KG1 (cell line): ENCODE measurements at places on chromosomes 7 and 10.

DNA sequence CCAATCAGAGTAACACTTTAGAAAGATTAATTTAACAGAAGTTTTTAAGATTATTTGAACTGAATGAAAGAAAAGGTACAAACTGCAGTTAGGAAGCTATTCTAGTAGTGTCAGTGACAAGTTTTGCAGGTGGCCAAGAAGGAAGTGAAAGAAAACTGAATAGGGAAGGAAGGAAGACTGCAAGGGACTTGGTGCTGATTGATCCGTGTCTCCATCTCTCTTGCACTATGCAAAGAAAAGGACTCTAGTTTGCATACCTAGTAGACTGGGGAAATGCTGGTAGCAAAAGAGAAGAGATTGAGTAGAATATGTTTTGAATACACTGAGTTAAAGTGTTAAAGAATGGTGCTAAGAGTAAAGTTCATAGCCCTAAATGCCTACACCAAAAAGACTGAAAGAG lies 33.0 kb downstream of the OR6V1 start:
- no peak for DNase-seq

GRCh38 chr7:135978624-135979023 lies 1.5 kb upstream of the MTPN start:
- no peak for DNase-seq

- no peak for DNase-seq
Observed at GRCh38 chr7:4631380-4632179, 50.5 kb upstream of the FOXK1 start.

DNA sequence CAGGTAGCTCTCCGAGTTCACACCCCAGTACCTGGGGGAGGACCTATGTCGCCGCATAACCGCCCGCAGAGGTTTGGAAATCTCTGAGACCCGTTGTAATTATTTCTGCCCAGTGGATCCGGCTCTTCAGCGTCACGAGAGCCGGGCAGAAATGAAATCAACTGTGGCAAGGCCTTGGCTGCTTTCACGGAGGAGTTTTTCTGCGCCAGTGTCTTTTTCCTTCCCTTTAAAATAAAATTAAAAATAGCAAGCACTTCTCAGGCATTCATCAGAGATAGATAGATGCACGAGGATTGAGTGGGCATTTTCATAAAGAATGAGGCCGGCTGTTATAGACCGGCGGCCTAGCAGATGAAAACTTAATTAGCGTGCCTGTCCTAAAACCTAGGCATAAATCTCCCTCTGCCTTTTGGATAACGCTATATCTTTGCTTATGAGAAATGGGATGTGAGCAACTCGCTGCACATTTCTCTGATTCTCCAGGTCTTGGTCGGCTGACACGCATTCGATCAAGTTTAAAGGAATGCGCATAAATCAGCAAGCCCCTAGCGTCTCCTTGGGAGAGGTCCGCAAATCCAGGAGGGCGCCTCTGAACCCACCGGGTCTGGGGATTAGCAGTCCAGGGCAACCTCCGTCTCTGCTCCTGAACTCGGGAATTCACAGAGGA lies 6.4 kb downstream of the HOXA13 start:
- DNase-seq: no peak

DNA sequence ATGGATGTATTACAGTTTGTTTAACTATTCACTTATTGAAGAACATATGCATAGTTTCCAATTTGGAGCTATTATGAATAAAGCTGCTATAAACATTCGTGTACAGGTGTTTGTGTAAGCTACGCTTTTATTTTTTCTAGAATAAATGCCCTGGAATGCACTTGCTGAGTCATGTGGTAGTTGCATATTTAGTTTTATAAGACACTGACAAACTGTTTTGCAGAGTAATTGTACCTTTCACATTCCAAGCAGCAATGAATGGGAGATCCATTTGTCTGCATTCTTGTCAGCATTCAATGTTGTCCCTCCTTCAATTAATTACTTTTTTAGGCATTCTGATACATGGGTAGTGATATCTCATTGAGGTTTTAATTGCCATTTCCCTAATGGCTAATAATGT lies 373.6 kb upstream of the GHITM start:
- no peak for DNase-seq

- DNase-seq: no peak
Observed at GRCh38 chr10:98391578-98391991, 23.4 kb downstream of the PYROXD2 start.

DNA sequence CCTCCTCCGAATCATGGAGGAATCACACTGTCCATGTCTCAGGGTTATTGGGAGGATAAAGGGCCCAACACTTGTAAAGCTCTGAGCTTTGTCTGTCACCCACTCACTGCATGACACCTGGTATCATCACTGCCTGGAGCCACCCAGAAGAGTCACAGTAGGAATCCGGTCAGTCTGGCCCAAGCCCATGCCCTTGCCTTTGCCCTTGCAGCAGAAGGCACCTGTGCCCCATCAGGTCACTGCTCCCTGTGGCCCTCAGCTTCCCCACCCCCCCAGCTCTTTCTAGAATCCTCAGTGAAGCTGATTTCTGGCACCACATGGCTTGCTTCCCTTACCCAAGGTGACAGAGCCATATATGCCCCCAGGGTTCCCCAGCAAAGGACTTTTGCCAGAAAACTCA lies 14.4 kb downstream of the LDB3 start:
- DNase-seq: no peak

DNA sequence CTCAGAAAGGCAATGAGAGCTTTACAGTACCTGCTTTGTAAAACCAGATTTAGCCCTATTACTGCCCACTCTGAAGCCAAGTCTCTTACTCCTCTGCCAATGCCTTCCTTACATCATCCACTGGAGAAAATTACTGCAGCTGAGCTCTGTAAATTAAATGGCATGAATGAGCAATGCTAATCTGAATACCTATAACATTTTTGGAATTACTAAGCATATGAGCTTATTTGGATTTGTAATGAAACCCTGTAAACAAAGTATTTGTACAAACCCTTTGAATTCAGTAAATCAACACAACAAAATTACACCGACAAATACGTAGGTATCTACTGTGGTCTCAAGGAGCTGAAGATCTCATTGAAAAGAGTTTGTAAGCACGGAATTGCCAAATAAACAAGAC lies 12.1 kb upstream of the CCNY start:
- DNase-seq: no peak

DNA sequence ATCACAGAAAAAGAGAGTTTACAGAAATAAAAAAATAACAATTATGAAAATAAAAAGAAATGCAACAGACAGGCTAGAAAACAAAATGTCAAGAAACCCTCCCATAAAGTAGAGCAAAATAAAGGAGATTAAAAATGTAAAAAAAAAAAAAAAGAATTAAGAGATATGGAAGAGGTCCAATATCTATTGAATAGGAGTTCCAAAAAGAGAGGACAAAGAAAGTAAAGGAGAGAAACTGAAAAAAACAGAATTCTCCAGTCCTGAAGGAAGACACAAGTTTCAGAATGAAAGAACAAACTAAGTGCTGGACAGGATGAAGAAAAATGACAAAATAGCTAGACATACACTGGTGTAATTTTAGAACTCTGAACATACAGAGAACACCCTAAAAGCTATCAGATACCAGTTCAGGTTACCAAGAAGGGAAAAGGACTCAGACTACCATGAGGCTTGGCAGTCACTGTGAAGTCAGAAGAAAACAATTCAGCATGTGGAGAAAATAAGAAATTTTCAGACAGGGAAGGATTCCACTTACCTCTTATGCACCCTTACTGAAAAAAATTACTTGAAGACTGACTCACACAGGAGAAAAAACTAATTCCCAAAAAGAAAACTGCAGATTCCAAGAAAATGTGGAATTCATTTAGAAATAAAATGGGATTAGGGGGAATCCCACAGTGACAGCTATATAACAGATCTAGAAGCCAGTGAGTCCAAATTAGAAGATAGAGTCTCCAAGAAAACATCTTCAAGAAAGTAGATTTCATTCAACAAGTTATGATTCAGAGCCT lies 40.4 kb upstream of the ABLIM1 start:
- no peak for DNase-seq

DNA sequence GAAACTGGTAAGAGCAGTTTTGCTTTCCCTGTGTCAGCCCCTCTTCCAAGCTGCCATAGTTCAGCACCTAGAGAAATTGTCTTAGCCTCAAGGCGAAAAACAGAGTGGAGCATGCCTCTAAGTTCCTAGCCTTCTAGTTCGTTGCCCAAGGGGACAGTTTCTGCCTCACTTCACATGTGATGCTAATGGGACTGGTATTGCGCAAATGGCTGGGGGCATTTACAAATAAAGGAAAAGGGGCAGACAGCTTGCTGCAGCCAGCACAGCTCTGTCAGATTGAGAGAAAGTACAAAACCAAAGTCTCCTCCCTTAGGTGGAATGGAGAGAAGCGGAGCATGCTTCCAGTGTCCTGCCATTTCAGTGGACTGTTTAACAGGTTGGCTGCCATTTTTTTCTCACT lies 567.7 kb downstream of the ETV1 start:
- DNase-seq: no peak

- DNase-seq: no peak
Observed at GRCh38 chr7:124922200-124922599, 7.4 kb downstream of the POT1 start.

DNA sequence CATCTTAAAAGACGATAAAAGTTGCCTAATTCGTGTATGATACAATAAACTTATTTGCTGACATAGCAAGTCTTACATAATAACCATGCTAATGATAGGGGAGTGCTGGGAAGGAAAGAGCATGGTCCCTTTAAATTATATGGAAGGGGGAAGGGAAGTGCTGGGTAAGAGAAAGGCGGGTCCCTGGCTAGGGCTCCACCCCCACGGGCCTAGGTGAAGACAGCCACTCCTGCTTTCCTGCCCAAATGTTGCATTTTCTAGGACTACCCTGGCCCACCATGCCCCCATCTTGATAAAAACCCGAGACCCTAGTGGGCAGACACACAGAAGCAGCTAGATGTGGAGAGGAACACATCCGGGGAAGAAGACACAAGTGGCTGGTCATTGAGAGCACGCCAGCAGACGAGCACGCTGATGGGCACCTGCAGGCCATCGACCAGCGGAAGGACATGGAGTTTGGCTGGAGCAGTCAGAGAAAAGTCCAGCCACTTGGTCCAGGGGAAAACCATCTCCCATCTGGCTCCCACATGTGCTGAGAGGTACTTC lies 328.7 kb downstream of the ARL4A start:
- DNase-seq: no peak

DNA sequence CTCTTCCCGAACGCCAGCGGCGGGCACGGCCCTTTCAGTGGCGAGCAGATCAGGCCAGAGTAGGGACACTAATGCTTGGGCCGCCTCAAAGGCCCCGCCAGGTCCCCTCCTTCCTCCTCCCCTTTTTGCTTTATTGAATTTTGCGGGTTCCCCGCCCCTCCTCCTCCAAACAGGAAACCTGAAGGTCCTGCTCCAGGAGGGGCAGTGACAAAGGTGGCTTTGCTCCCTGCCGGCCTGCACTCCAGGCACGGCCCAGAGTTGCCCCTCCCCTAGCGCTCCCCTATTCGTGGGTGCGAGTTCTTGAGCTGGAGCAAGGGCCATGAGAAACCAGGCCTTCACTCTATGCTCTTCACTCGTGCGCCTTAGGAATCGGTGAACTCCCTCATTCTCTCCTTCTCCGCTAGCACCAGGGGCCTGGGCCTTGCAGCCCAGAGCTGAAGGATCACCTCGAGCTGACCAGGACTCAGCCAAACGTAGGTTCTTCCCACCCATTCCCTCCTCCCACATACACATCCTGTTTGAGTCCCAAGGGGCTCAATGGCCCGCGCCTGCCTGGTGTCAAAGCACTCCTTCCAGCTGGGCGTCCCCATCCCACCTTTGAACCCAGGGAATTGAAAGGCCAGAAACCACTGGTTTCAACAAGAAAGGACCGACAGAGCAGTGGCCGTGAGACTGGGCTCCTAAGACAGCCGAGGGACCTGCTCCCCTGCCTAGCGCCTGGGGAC lies 619 bp upstream of the HOXA6 start:
- DNase-seq: no peak

DNA sequence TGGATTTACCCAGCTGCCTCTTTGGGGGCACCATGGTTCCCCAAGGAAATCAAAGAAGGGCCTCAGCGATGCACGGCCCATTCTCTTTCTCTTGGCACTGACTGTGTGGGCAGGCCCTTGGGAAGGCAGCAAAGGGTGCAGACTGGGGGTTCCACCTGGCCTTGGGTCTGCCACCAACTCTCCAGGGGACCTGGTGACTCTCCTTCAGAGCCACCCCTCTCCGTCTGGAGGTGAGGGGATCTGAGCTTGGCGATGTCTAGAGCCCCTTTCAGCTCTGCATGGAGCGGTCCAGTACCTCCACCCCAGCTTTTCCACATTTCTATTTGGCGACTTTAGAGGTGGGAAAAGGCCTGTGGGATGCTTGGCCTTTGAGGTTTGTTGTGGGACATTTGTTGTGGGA lies 69.1 kb downstream of the C10orf120 start:
- DNase-seq: no peak

- no peak for DNase-seq
Observed at GRCh38 chr7:105664816-105665525, 83.7 kb upstream of the EFCAB10 start.

DNA sequence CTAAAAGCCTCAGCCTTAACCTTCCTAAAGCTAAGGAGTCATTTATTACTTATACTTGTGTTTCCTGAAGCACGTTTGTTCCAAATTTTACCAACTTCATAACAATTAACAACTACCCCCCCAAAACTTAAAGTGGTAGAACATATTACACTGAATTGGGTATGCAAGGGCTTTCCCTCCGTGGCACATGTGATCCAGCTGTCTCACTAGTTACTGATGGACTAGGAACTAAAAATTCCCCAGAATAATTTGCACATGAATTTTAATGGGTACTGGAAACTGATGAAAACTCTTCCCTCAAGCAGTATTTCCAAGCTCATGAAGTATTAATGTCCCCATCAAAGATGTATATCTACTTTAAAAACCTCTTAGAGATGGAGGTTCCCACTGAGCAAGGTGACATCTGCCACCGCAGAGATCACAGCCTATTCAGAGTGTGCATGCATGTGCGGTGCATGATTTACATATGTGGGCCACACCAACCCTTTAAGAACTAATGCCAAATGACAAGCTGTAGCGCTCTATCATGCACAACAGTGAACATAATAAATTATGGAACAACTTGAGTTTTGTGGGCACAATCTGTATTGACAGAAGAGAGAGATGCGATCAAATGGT lies 139.9 kb upstream of the ADCY1 start:
- no peak for DNase-seq

- no peak for DNase-seq
Observed at GRCh38 chr10:1513221-1513620, 224.1 kb downstream of the ADARB2 start.
